Suprapubic skin (tissue), 4 donors: ENCODE measurements at places on chromosomes 1 and 21.
A peak's percentile ranks its signal among the peaks of the same experiment; 100 is the strongest.

GRCh38 chr1:159076438-159077119 is at the start of gene AIM2:
Gene AIM2 (minus strand): TSS chr1:159076766. CDS start chr1:159073499, 3,267 bp downstream.
- no peak for DNase-seq

GRCh38 chr1:6831366-6831765 is 46.1 kb downstream of the CAMTA1 start:
- DNase-seq = no peak

- DNase-seq = no peak
Measured at GRCh38 chr1:44501047-44501890, 96.2 kb downstream of the RNF220 start.

DNA sequence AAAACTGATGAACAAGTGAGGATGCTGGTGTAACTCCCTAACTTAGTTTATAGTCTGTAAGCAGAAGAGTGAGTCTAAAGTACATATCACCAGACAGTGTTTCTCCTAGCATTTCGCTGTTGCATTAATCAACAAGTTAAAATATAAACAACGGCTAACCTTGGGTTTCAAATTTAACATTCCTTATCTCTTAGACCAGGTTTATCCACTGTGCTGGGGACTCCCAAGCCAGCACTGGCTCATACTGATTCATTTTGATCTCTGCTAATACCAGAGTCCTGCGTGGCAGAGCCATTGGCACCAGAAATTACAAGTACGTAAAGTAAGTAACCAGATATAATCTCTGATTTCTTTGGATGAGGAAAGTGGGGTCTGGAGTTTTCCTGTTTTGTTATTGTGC is at the start of gene FMO1:
TSS of gene FMO1 (plus strand) at position 193 of the 400 bp plus-strand sequence. CDS start 9,594 bp downstream, outside the sequence.
- DNase-seq = no peak

DNA sequence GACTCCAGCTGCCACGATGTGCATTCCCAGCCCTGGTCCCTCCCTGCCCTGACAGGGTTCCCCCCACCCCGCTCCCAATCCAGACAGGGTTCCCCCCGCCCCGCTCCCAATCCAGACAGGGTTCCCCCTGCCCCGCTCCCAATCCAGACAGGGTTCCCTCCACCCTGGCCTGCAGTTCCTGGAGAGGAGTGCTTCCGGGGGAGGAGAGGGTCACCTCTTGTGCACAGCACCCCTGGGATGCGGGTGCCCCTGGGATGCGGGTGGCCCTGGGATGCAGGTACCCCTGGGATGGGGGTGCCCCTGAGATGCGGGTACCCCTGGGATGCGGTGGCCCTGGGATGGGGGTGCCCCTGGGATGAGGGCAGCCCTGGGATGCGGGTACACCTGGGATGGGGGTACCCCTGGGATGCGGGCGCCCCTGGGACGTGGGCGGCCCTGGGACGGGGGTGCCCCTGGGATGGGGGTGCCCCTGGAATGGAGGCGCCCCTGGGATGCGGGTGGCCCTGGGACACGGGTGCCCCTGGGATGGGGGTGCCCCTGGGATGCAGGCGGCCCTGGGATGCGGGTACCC is 36.7 kb upstream of the SLC19A1 start:
- peak; percentile 70 for DNase-seq

- DNase-seq = no peak
Measured at GRCh38 chr1:68600049-68600661, 103.3 kb upstream of the DEPDC1 start.

GRCh38 chr1:29323636-29324035 is 87.3 kb downstream of the PTPRU start:
- no peak for DNase-seq

DNA sequence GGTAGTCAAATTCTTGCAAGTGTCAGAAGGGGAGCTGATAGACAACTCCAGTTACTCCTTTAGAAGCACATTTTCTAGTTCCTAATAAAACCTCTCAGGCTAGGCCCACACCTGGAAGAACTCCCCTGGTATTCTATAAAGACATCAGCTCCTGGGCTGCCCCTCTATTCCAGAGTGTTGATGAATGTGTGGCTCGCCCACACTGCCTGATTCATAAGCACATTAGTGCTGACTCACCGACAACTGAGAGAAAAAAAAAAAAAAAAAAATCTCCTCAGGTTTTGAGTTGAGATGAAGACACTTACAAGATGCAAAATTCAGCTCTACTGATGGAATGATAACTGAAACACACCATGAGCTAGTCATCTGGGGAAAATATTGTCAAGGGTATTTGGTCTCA is 188.1 kb downstream of the TNR start:
- no peak for DNase-seq

DNA sequence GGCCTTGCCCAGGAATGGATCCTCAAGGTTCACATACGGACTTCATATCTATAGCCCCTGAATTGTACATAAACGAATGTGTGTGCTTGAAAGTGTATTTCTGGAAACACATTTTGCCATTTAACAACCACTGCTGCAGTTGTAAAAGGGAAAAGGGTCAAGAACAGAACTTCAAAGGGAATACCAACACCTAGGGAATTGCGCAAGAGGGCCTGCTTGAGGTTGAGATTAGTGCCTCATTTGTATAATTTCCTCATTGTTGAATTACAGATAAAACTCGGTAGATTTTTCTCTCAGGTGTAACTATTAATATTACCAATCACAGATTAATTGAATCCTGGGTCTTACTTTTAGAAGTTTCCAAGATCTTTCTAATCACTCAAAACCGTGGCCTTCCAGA is 6.1 kb downstream of the NCF2 start:
- DNase-seq = no peak

- peak; percentile 80 for DNase-seq
Measured at GRCh38 chr21:45050797-45051489, 23.4 kb upstream of the ADARB1 start.

GRCh38 chr1:67431156-67431765 is 1.1 kb upstream of the SERBP1 start:
- no peak for DNase-seq

- no peak for DNase-seq
Measured at GRCh38 chr1:6007318-6008083, 15.3 kb upstream of the NPHP4 start.

- DNase-seq = peak; percentile 54
Measured at GRCh38 chr21:29436143-29436542, 137.4 kb downstream of the BACH1 start.

- DNase-seq = no peak
Measured at GRCh38 chr1:32878637-32879041, 7.7 kb upstream of the HPCA start.

DNA sequence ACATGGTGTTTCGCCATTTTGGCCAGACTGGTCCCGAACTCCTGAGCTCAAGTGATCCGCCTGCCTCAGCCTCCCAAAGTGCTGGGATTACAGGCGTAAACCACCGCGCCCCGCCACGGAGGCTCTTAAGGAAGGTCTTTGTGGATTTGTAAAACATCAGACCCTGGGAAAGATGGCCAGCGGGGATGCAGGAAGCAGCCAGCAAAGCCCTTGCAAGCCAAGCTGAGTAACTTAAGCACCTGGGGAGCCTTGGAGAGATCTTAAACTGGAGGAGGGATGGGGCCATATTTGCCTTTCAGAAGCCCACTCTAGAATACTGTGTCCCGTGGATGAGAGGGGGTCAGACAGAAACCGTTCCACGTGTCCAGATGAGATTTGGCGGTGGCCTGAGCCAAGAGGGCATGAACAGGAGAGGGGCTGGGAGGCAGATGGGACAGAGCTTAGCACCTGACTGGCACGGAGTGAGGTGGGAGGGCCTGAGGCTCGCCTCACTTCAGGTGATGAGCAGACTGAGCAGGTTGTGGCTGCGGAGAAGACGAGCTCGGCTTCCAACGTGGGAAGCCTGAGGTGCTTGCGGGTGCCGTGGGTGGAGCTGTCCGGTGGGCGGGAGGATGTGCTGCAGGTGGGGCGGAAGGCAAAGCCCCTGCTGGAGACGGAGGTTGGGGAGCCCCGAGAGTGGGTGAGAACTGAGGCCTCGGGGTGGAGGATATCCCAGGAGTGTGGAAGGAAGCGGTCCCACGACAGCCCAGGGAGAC is 11.7 kb downstream of the C1orf216 start:
- DNase-seq = no peak

DNA sequence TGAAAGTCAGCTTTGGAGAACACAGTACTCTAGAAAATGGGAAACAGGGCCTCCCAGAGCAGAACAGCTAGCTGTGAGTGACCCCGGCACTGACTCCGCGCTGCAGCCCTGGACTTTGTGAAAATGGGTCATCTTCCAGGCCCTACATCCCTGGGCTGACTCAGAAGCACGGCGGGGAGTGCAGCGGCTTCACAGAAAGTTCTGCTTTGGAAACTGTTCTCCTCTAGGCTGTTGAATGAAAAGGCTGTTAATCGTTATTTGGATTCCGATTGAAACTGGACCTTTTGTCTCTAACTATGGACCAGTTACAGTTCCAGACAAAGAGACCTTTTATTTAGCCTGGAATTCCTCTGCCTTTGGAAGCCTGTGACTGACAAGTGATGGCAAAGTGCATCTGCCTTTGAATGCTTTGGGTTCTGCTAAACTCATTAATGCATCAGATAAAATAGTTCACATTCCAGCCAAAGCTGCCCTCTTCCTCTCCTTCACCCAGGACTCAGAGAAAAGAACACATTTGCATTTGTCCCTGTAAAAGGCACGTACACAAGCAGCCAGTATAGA is 144.9 kb upstream of the HOOK1 start:
- DNase-seq = no peak

DNA sequence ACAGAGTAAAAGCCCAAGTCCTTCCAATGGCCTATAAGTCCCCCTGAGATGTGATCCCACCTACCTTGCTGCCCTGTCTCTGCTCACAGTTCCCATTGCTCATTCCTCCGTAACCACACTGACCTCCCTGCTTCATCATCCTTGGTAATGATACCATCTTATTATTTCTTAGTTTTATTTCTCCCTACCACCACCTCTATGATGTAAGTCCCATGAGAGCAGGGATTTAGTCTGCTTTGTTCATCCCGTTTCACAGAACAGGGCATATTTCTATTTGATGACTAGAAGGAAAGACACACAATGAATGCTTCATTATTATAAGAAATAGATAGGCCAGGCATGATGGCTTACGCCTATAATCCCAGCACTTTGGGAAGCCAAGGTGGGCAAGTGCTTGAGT is 22.5 kb downstream of the NIBAN1 start:
- DNase-seq = no peak

DNA sequence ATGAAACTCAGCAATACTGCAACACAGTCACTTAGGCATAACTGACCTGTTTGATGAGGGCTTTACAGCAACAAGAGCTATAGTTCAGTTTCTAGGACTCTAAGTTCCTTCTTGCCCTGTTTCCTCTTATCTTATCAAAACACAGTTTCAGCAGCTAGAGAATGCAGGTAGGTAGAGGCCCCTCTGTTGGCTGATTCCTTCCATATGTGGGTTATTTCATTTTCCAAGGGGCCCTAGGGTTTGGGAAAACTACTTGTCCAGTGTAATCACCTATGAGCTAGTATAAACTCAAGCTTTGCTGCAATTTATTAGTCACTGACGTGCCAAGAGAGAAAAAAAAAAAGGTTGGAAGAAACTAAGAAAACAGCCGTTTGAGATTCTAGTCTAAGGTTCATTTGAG is 607.7 kb upstream of the USP24 start:
- DNase-seq = no peak

DNA sequence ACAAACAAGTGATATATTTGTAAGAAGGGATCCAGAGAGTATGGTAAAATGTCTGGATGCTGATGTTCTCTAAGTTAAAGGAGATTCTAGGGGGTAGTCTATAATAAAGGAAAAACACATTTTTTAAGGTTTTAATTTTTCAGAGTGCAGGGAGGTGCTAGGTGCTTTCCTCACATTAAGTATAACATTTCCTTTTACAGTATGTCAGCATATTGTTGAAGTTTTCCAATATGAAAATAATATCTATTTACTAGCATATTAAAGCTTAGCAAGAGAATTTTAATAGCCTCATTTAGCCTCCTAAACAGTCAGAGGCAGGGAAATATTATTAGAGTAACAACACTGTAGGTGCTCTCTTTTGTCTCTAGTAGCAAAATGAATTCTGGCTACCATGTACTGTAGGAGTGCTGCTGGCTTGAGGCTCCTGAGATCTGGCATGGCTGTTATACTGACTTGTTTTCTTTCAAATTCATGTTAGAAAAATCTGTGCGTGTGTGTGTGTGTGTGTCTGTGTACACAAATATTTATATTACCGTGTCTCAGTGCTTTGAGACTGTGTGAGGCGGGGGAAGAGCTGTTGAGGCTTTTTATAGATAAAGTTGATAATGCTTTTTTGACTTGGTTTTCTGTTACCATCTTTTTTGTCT is 71.0 kb downstream of the POU2F1 start:
- DNase-seq = no peak

- peak; percentile 87 for DNase-seq
Measured at GRCh38 chr1:220810179-220810653, 23.5 kb downstream of the MTARC1 start.

DNA sequence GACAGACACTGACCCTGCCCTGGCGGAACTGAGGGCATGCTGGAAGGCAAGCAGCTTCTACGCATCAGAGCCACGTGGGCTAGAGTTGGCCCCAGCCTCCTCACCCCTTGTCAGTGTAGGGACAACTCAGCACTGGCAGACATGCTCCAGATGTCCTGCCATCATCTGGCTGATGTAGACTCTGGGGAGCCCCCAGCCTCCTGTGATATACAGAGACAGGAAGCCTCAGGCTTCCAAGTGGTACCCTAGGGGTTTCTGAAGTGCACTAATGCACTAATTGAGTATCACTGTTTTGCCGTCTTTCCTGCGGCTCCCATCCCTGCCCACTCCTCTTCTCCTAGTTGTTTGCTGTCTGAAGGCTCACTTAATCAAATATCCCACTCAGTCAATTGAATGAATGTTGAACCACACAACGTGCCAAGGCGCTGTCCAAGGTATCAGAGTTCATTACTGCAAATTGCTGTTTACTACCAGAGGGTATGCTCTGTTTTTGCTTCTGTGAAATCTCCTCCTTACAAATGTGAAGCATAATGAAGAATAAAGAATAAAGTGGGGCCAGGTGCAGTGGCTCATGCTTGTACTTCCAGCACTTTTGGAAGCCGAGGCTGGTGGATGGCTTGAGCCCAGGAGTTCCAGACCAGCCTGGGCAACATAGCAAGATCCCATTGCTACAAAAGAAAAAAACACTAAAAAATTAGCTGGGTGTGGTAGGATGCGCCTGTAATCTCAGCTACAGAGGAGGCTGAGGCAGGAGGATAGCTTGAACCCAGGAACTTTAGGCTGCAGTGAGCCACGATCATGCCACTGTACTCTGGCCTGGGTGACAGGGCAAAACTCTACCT is 76.4 kb upstream of the ZBTB18 start:
- DNase-seq = no peak

- DNase-seq = peak; percentile 54
Measured at GRCh38 chr1:54815086-54815876, 14.2 kb upstream of the TTC22 start.

DNA sequence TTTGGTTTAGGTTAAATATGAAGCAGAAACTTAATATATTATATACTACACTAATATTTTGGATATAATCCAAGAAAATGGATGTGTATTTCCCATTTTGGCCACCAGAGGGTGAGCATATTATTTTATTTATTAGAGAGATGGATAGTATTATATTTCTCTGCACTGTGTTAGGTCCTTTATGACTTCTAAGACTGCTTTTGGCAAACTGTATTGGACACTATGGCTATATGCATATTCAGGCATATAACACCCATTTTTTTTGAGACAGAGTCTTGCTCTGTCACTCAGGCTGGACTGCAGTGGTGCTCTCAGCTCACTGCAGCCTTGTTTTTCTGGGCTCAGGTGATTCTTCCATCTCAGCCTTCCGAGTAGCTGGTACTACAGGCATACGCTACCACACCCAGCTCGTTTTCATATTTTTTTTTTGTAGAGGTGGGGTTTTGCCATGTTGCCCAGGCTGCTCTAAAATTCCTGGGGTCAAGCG is 17.8 kb upstream of the PGM1 start:
- DNase-seq = no peak

- DNase-seq = no peak
Measured at GRCh38 chr1:199161766-199162303, 523.0 kb downstream of the PTPRC start.

GRCh38 chr1:159853417-159854115 is 8.9 kb downstream of the VSIG8 start:
- DNase-seq = no peak
